ENCODE measurements at places on chromosomes 4 and X.
A peak's percentile ranks its signal among the peaks of the same experiment; 100 is the strongest.

- no peak for DNase-seq
Measured at GRCh38 chr4:32499171-32499570, 1779.0 kb downstream of the PCDH7 start.

GRCh38 chr4:185263419-185263818 is 54.0 kb downstream of the SNX25 start:
- no peak for DNase-seq

- DNase-seq = no peak
Measured at GRCh38 chr4:162241857-162242256, 78.1 kb upstream of the FSTL5 start.

- DNase-seq = no peak
Measured at GRCh38 chr4:53502094-53502493, 89.2 kb downstream of the LNX1 start.

DNA sequence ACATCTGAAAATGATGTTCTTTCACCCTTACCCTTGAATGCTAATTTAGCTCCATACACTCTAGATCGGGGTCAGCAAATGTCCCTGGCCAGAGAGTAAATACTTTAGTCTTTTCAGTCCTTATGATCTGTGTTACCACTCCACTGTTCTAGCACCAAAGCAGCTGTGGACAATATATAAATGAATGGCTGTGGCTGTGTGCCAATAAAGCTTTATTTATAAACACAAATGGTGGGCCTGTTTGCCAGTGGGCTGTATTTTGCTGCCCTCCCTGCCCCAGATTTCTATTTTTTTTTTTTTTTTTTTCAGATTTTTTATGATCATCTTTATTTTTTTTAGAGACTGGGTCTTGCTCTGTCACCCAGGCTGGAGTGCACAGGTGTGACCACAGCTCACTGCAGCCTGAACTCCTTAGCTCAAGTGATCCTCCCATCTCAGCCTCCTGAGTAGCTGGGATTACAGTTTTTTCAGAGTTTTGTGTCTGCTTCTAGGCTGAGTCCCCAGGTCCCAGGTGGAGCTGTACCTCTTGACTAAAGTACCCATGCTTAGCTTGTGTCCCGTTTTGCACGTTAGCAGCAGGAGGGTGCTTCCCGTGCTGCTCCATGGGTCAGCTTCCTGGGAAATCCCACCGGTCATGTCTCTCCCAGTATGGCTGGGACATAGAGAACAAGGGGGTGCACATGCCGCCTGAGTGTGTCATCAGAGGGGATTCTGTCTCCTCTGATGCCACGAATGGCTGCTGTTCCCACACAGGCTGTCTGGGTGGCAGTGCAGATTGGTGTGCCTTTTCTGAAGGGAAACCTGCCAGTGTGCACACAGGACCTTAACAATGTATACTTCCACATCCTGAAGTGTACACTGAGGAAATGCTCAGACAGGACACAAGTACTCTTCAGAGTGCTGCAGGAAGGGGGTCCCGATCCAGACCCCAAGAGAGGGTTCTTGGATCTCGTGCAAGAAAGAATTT is 16.0 kb upstream of the GRPEL1 start:
- no peak for DNase-seq

DNA sequence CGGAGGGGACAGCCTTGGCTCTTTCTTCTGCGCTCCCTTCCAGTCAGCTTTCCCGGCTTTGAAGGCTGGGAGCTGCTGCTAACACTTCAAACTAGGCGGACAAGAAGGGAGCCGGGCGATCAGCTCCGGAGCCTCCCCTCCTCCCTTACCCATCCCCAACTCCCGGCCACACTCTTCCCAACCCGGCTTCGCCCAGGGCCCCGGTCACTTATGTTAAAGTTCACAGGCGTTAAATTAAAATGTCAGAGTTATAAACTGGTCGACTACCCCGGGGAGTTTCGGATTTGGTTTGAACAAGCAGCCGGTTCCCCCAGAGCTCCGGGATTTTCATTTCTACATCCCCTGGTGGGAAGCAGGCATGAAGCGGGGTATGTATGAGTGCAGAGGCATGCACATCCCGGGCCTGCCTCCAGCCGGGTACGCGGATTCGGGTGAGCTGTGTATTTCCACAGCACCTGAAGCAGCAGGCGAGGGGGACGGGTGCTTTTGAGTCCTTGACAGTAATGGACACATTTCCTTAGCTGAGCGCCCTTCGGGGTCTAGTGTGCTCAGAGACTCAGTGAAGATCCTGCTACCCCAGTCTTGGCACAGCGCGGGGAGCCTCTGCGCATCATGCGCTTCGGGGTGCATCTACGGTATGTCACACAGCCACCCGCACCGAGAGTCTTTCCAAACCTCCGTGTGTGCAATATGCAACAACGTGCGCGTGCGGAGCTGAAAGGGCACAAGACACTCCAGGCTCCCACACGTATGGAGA is 880 bp downstream of the UNC5C start:
- DNase-seq = no peak

- peak; percentile 3 for DNase-seq
Measured at GRCh38 chr4:1899149-1900086, 28.2 kb downstream of the NSD2 start.

DNA sequence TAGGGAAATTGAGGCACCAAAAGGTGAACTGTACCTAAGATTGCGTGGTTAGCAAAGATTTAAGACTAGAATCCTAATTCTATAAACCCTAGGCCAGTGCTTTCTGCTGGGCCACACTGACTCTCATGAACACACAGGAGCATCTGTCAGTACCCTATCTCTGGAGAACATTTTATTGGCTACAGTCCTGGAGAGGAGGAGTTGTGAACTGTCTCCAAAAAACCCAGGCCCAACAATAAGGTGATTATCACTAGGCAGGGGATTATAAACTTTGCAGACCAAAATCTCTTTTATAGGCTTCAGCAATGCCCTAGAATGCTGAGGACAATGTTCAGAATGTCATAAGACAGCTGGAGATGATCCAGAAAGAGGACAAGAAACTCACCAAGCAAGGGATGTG is 24.1 kb downstream of the OPHN1 start:
- no peak for DNase-seq

GRCh38 chr4:99945718-99946355 is 581 bp downstream of the DNAJB14 start:
- no peak for DNase-seq

DNA sequence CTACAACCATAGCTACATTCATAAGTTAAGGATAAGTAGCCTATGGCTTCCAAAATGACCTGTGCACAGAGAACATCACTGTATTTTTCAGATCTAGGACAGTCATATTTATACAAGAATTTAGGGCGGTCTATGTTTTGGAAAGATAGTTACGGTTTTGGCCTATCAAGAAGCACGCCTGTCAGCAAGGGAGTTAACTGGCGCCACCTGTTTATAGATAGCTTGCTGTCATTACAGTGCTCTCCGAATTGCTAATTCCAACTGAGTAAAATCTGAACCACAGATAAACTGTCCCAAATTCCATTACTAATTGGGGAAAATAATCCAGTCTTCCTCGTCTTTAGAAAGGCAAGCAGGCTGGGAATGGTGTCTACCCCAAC is 646 bp downstream of the ABCB7 start:
- DNase-seq = no peak

GRCh38 chr4:135249024-135249423 is 1047.4 kb upstream of the PABPC4L start:
- no peak for DNase-seq

DNA sequence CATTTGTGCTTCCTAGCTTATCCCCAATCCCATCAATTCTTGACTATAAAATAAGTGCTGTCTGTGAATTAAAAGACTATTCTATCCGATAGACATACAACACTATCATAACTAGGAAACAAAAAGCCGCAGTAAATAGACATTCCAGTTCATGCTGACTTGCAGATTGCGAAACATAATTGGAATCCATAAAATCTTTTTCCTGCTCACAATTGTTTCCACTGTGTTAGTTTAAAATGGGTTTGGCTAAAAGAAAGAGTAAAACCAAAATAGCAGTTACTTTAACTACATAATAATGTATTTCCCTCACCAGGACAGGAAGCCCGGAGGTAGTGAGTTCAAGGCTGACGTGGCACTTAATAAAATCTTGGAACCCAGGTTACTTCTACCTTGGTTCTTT is 17.2 kb downstream of the SMIM31 start:
- no peak for DNase-seq

DNA sequence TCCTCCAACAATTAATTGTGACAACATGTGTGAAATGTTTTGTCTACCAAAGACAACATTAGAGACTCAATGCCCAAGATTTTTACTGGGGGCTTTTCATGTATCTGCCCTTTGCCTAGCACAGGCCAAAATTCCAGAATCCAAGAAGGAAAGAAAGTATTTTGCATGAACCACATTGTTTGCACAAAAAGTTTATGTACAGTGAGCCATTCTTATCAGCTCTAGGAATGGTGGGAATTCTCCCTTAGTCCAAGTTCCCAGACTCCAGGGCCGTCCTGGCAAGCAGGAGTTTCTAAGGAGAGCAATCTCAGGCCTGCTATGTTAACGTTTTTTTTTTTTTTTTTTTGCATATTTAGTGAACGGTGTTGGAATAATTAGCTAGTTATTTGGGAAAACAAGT is 21.6 kb downstream of the GPRASP1 start:
- no peak for DNase-seq

DNA sequence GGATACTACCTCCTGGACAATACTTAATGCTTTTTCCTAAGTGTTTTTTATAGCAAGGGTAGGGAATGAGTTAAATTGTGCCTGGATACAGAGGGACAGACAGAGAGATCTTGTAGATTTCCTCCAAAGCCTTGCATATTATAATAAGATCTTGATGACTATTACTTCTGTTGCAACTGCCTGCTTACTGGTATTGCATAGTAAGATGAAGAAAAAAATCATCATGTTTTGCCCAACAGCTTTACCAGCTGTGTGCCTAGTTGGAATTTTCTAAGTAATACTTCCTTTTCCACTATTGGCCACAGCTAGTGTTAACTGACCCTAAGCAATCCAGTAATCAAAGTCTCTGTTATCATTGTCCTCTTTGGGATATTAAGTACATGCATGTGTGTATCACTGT is 139.0 kb downstream of the DCK start:
- no peak for DNase-seq

GRCh38 chrX:39327255-39327654 is 526.0 kb downstream of the MID1IP1 start:
- DNase-seq = no peak

DNA sequence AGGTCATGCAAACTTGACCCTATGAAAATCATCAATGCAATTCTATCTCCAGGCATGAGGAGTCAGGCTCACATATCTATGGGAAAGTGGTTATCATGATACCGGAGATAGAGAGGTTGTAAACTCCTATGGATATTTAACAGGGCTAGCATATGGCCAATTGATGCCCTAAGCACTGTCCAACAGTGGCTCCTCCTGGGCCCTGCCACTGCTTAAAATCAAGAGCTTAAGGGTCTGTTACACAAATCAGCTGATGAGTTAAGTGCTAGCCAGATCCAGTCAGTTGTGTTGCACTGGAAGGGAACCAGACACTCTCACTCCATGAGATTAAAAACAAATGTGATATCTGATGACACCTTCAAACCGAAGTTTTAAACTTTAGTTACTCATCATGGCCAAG is 337.6 kb downstream of the STIM2 start:
- no peak for DNase-seq

- DNase-seq = no peak
Measured at GRCh38 chrX:67893931-67894330, 350.1 kb downstream of the AR start.

- DNase-seq = no peak
Measured at GRCh38 chrX:119817130-119817690, 25.8 kb upstream of the RPL39 start.

All from DMS 273 treated with DMSO at 0.1 percent for 48 hours (cell line).